Activated CD4-positive, CD25-positive, alpha-beta regulatory T cell treated with anti-CD3 and anti-CD28 coated beads, Interleukin-2, amount 50 U/mL, for 16 hours (primary cell): ENCODE measurements at places on chromosomes 5 and 9.

DNA sequence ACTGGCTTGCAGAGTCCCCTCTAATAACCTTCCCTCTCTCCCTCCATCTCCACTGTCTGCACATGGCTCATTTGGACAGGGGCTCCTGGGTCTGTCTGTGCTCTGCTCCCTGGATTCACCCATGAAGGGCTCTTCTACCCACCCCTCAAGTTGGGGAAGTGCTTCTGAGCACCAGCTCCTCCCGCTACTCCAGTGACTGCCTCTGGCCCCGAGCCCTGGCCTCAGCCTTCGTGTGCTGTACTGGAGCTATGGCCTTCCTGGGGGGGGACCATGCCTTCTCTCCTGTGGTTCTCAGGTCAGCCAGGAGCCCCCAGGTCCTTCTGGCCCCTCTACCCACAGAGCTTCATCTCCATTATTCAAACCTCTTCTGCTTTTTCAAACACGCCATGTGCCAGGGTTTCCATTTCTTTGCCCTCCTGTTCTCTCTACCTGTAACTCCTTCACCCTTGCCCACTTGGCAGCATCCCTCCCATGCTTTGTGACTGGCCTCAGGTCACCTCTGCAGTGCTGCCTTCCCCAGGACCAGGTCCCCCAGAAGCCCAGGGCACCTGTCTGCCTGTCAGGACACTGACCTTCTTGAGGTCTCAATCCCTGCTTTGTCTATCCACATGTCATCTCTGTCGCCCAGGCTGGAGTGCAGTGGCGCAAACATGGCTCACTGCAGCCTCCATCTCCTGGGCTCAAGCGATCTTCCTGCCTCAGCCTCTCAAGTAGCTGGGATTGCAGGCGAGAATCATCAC lies 9.5 kb downstream of the SH3PXD2B start:
- DNase-seq: no peak

DNA sequence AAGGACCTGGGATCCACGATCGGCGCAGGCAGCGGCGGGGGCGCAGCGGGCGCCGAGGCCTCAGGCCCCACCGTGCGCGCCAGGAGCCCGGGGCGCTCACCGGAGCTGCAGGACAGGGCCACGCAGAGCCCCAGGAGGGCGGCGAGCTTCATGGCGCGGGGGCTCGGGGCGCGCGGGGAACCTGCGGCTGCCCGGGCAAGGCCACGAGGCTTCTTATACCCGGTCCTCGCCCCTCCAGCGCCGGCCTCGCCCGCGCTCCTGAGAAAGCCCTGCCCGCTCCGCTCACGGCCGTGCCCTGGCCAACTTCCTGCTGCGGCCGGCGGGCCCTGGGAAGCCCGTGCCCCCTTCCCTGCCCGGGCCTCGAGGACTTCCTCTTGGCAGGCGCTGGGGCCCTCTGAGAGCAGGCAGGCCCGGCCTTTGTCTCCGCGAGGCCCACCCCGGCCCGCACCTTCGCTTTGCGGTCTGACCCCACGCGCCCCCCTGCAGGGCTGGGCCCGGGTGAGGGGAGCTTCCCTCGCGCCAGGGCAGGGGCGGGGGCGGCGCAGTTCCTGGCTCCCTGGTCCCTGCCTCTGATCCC lies at the start of gene SCGB3A1:
Gene SCGB3A1, minus strand, starts transcription at position 189 of the 577 bp plus-strand sequence. Its CDS starts 37 bp downstream, at position 152.
- no peak for DNase-seq

DNA sequence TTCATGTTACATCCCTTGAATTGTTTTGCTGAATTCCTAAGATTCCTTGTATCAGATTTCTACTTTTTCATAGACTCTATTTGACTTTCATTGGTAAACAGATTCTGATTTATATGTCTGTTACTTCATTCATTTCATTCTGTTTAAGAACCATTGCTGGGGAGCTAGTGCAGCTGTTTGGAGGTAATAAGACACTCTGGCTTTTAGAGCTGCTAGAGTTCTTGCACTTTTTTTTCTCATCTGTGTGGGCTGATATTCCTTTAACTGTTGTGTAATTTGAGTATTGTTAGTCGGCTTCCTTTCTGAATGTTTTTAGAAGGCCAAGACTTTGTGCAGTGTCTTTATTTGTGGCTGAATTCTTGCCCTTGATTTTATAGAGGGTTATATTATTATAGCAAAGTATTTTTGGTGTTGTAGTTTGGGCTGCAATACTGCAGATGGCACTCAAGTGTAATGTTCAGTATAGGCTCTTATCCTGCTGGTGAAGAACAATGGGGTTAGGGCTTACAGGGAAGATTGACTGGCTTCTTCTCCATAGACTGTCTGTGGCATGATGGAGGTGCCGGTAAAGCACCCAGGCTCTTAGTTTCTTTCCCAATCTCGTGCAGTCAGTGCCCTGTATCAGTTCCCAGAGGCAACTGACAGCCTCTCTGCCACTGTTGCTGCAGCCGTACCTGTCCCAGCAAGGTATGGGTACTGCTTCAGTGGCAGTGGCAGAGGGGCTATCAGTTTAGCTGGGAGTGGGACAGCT lies 162.2 kb downstream of the OXCT1 start:
- DNase-seq: no peak

DNA sequence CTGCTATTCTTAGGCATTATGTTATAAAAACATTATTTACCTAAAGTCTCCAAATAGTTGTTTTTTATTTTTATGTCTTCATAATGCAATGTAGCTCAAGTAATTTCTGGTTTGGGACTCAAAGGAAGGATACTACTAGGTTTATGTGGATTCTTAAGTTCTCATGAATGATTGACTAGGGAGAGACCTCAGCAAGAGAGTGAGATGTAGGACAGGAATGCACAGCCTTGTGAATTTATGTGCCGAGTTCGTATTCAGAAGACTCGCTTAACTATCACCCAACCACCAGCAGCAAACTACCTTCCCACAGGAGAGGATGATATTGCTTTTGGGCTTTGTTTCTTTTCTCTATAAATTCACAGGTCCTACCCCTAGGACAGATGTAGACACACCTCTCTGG lies 282.9 kb downstream of the ARHGEF28 start:
- DNase-seq: no peak

DNA sequence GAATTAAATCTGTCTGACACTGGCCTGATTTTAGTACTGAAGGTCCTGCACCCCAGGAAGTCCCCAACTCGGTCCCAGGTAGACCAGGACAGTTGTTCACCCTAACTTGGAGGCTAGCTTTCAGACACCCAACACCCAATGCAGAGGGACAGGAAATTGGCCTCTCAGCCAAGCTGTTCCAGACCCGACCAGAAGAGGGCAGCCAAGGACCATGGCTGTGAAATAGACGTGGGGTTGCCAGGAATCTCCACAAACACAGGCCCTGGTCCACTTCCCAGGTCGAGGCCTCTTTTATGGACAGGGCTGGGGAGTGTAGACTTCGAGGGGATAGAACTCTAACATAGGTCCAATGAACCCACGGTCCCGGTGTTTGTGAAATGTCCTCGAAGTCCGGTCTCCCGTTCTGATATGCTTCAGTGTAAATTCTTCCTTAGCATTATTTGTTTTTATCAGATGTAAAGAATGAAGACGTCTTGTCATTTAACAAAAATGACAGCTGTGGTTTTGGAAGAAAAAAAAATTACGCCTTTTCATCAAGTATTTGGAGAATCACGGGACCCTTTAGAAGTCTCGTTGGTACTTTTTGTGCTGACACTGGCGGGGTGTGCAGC lies 260.3 kb upstream of the ADAMTS16 start:
- no peak for DNase-seq

- no peak for DNase-seq
Measured at GRCh38 chr9:88776717-88777497, 214.4 kb upstream of the S1PR3 start.

- no peak for DNase-seq
Measured at GRCh38 chr5:1285141-1285540, 9.7 kb downstream of the TERT start.

DNA sequence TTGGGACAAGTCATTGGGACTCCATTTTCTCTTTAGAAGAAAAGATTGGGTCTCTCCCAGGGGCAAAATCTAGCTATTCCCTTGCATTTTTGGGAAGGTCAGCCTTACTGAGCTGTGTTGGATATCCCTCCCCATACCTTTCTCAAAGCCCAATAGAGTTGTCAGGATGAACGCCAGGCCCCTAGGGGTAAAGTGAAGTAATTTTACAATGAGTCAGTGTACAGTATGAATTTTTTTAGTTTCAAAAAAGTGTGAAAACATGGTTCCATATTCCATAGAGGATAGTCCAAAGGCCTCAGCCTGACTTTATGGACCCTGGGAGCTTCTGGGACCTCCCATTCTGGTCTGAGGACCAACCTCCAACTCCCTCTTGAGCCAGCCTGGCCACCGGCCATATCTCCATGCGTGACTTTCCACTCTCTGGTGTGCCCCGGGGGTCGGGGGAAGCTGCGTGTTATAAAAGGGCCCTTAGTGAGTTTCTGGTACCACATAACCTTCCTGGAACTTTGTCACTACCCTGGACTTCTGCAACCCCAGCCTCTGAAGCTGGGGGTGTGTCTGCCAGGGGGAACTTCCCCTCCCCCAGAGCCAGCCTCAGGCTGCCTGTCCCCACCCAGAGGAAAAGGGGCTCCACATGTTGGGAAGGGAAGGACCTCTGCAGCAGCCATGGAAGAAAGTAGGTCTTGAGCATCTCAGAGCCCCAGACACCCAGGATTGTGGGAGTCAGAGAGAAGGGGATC lies 52.4 kb upstream of the SYNPO start:
- DNase-seq: no peak
